C1 segment of cervical spinal cord (tissue), 14 donors: ENCODE measurements at places on chromosomes 4 and X.

DNA sequence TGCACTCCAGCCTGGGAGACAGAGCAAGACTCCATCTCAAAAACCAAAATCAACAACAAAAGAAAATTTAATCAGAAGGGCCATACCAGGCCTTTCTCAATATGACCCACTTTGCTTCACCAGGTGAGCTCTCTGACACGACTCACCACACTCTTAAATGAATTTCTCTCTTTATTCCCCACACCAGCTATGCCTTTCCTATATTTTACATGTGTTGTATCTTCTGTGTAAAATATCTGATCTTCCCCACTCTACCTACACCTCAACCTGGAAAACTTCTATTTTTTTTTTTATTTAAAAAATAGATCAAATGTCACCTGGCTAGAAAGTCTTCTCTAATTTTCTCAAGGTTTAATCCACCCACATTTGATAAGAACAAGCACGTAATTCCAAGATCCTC is 77.6 kb upstream of the SLC39A8 start:
- DNase-seq: no peak

DNA sequence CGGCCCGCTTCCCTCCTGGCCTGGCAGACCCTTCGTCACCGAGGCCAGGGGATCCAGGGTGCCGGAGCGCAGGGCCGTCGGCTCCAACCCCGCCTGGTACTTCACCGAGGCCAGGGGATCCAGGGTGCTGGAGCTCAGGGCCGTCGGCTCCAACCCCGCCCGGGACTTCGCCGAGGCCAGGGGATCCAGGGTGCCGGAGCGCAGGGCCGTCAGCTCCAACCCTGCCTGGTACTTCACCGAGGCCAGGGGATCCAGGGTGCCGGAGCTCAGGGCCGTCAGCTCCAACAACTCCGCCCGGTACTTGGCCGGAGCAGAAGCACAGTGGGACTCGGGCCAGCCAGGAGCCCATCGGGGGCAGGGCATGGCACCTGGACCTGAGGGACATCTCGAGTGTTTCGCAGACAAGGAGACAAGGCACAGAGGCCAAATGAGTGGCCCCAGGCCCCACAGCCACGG is 85.1 kb downstream of the FAM53A start:
- no peak for DNase-seq

DNA sequence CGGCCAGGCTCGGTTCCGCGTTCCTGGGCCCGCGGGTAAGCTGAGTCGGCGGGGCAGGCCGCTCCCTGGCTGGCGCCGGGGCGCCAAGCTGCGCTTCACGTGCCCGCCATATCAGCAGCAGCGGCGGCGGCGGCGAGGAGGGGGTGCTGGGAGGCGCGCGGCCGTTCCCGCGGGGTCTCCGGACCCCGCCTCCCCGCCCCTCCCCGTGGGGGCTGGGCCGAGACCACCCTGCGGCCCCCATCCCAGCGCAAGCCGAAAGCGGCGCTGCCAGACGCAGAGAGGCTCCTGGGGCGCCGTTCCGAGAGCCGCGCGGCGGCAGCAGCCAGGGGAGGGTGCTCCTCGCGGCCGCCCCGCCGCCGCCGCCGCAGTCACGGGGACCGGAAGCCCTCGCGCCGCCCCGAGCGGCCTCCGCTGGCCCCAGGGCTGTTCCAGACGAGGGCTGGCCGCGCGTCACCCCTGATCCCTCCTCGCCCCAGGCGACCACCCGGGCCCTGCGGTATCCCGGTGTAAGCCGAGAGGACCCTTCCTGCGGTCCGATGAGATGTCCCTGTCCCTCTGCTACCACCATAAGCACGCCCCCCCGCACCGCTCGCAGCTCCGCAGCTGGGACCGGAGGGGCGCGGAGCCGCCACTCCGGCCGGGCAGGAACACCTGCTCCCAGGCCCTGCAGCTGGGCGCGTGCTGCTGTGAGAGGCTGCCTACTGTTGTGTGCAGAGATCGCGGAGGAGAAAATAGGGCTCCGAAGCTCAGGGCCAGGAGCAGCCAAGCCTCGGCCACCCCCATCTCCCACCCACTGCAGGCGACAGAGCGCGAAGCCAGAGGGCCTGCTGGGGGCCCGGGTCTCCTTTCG is 7.5 kb upstream of the BCOR start:
- peak; percentile 34 for DNase-seq

DNA sequence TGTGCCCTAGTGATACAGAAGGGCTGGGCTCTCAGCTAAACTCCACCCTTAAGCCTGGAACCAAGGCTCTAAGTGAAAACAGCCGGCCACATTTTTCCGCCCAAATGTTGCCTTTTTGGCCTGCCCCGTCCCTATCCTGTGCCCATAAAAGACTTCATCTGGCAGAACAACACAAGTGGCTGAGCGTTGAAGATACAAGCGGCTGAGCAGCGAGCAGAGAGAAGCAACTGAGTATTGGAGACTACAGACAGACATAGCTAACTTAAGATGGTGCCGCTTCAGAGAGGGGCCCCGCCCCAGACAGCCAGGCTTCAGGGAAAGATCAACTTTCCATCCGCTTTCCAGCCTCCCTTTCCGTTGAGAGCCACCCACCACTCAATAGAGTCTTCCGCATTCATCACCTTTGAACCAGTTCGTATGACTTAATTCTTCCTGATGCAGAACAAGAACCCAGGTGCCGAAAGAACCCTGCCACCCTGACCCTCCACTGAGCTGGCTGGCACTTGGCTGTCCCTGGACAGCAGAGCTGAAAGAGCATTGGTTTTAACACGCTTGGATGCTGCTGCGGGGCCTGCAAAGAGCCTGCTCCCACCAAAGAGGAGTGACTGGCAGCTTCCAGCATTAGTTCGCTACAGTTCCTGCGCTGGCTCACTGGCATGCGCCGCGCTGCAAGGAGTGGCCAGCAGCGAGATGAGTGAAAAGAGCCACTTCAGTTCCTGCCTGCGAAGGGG is 853.2 kb upstream of the INTU start:
- DNase-seq: no peak

DNA sequence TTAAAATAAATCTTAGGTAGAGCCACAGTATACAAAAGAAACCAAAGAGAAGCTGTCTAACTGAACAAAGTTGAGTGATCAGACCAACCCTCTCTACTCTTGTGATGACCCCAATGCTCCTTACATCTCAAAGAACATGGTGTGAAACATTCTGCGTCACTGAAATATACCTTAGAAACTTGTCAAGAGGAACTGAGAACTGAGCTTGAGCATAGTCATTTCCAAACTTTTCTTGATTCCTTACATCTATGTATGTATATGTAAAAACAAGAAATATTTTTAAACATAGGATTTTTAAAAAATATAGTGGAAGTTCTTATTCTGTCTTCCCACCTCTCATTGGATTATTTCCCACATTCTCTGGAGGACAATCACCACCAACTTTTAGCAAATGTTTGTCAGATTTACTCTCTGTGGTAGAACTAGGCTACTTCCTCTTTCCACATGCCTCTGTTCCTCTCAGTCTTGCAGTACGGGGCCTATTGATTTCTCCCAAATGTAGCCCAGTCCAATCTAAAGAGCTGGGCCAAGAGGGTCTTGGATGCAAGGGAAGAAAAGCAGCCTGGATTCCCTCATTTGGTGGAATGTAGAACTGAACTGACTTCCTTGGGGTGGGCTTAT is 98.2 kb upstream of the HHIP start:
- DNase-seq: no peak

DNA sequence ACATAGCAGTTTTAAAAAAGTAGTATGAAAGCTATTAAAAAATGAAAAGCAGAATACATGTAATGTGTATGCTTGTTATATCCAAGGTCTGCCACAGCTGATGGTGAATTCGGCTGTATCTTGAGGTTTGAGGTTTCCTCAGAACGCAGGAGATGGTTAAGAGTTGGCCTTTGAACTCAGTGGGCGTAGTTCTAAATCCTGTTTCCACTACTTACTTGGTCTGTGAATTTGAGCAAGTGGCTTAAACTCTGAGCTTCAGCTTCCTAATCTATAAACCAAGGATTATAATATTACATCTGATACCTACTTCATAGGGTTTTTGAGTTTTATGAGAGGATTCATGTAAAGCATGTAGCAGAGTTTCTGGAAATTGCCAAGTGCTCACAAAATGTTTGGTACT is 125.2 kb downstream of the STIM2 start:
- DNase-seq: no peak

DNA sequence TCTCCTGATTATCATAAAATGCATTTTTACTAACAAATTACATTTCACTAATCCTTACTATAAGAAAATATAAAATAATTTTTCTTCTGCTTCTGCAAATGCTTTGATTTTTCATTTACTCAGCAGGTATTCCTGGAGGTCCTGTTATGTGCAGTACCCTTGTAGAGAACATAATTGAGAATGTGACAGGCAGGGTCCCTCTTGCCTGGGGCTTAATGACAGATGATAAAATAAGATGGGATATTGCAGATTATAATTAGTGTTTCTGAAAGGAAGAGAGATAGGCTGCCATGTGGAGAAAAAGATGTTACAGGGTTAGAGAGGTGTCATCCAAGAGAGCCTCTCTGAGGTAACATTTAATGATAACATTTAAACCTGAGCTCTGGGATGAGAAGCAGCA is 128.9 kb downstream of the MAD2L1 start:
- no peak for DNase-seq

DNA sequence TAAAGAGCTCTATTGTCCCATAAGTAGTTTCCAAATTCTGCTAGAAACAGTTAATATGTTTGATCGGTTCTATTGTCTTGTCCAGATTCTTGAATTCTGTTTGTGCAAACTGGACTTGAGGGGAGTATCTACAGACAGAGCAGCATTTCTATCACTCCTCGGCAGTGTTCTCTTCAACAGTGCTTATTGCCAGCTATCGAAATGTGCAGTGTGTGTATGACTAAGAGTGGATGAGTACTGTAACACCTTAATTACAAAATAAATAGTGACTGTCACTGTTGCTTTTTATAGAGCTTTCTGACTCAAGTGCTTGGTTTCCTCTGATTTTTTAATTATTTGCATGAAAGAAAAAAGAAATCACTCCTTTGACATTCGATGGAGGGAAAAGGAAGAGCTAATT is 274.6 kb downstream of the RPA4 start:
- DNase-seq: no peak

DNA sequence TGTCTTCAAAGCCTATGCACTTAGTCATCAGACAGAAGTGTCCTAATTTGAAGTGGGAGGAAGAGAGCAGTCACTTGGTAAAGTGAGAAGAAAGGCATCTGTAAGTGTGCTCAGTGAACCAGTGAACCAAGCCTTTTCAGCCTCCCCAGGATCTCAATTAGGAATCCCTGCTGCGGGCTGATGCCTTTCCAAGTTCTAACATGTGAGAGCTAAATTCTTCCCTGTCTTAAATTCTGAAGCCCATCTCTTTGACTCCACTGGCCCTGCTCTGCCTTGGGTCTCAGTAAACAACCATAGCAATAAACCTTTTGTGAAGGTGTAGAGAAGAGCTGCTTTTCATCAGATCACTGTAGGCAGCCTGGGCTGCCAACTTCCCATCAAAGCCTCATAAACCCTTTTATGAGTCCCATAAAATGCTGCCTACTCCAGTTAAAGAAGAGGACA is 701.2 kb upstream of the LCORL start:
- no peak for DNase-seq

GRCh38 chrX:16797841-16798240 is 11.6 kb downstream of the TXLNG start:
- DNase-seq: no peak

- DNase-seq: peak; percentile 3
Observed at GRCh38 chrX:20530406-20530921, 263.8 kb upstream of the RPS6KA3 start.

DNA sequence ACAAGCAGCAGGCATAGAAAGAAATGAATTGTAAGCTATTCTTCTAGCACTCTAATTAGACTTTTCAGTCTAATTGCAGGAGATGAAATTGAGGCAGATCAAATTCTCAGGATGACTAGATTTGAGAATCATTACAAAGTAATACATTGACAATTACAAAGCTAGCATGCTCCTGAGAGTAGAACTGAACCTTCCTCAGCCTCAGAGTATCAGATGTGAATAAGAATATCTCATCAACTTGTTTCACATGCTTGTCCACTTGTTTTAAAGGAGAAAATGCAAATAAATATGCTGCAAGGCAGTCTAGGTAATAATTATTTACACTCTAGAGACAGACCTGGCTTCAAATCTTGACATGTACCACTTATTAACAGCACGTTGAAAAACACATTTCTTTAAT is 491.0 kb upstream of the MAGEB2 start:
- no peak for DNase-seq

GRCh38 chr4:182192511-182193181 is 50.6 kb upstream of the TENM3 start:
- no peak for DNase-seq

DNA sequence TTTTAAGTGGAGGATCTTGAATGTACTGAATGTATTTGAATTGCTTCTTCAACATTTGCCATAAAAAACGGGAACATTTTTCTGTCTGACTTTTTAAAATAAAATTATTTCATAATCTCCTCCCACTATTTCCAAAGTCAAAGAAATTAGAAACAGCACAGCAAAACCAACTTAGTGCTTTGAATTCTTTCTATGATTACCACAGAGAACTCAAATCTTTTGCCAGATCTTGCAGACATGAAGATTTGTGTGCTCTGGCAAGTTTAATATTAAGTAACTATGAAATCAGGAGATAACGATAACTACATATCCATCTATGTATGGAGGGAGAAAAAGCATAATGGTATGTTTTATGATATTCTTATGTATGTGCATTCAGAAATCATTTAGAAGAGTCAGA is 982.2 kb downstream of the PCDH7 start:
- DNase-seq: no peak

- DNase-seq: peak; percentile 8
Observed at GRCh38 chr4:183860731-183861130, 44.4 kb upstream of the STOX2 start.

DNA sequence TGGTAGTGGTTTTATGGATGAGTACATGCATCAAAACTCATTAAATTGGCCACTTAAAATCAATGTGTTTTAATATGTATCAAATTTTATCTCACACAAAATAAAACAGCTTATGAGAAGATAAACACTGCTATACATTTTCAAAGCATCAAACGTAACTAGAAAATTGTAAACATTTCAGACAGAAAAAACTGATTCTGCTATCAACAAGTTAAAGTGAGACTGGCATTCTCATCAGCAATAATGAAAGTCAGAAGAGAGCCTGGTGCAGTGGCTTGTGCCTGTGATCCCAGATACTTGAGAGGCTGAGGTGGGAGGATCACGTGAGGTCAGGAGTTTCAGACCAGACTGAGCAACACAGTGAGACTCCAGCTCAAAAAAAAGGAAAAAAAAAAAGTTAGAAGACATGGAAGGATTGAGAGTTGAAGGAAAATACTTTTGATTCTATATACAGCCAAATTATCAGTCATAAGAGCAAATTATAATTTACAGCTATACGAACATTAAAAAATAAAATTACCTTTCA is 2.9 kb downstream of the TBCK start:
- DNase-seq: no peak

DNA sequence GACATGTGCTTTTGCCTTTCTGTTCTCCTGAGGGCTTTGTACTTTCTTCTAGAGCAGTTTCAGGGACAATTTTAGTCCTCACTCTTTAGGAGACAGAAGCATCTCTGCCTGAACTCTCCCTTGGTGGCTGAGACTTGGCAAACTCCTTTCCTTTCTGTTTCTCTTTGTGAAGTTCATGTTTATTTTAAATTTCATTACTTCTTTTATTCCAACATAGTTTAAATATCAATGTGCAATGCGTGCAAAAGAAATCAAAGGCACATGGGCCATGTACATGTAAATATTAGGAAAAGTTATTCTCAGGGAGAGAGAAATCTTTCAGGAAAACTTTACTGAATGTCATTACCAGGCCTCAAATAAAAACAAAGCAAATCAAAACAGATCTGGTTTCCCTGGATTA is 177.6 kb downstream of the RNF150 start:
- no peak for DNase-seq

GRCh38 chrX:13283512-13283911 is 36.3 kb downstream of the ATXN3L start:
- no peak for DNase-seq
